Keratinocyte (primary cell): ENCODE measurements at places on chromosomes 7 and 10.

DNA sequence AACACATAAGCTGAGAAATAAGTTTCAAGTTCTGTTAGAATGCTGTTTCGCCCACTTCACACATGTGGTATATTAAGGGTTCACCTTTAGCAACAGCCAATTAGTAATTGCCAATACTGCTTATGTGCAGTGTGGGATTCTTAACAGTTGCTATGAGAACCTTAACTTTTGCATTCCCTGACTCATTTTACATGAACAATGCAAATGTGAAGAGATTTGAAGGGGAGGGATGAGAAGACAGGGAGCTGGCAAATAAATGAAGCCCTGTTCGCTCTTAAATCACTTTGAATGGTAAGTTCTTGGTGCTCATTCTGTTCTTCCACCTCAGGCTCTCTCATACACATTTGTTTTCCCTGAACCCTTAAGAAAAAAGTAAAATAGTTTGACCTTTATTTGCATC, 82.3 kb downstream of the LRRC4 start:
- DNase-seq, result no peak

DNA sequence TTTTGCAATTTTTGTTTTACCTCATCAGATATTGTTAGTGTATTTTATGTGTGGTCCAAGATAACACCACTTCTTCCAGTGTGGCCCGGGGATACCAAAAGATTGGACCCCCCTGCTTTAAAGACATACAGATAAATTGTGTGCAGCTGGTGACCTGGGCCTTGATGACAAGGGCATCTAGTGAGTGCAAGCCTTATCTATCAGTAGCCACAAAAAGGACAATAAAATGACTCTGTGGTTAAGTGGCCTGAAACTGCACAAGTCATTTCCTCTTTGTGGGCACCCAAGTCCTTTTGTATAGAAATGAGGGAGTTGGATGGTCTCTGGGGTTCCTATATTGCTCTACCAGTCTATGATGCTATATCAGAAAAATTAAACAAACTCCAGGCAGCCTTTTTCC, 98.1 kb downstream of the PARD3 start:
- DNase-seq, result no peak

GRCh38 chr7:50699143-50699542, 83.6 kb downstream of the GRB10 start:
- DNase-seq, result no peak

DNA sequence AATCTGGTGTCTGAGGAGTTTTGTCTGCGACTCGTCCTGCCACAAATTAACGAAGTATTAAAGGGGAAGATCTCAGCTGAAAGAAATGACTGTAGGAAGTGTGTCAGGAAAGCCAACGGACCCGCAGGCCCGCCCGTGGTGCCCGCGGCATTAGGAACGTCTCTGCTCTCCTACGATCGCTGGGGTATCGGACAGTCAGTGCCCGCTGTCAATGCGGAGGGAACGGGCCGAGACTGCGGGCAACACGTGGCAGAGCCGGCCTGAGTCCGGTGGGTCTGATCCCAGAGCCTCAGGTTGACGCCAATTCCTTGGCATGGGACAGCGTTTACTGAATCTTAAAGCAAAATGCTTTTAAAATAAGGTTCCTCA, 128.7 kb downstream of the KBTBD2 start:
- no peak for DNase-seq

GRCh38 chr10:92768104-92768503, 78.3 kb downstream of the HHEX start:
- DNase-seq, result no peak

GRCh38 chr10:8577686-8578085, 523.2 kb downstream of the GATA3 start:
- no peak for DNase-seq

GRCh38 chr10:6576326-6576725, 3.8 kb downstream of the PRKCQ start:
- no peak for DNase-seq

- no peak for DNase-seq
Observed at GRCh38 chr7:131026297-131027000, 292.4 kb upstream of the KLF14 start.

DNA sequence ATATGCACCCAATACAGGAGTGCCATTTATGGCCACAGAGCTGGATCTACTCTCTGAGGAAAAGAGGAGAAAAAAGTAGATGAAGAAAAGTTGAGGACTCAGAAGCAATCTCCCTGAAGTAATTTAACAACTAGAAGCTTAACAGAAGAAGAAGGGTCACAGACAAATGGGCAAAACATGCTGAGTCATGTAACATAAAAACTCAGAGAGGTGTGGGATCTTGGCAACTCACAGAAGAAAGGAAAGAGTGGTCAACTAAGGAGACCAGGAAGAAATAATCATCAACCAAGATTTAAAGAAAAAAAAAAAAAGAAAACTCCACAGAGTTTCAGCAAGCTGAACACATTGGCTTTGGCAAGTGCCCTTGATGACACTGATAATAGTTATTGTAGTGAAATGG, 51.8 kb upstream of the BET1 start:
- no peak for DNase-seq

DNA sequence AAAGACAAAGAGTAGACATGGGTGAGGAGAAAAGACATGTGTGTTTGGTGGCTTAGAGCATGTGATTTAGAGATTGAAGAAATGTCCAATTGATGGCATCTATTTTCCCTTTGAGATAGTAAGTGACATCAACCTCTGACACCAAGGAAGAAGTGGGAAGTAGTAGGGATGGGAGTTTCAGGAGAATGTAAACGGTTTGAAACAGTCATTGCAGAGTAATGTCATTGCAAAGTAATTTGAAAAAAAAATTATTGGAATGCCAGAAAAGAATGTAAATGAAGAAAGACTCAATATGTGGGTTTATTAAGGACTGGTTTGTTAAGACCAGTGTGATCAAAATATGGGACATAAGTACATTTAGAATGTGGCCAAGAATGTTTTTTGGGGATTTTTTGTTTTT, 26.6 kb downstream of the GNG11 start:
- DNase-seq, result no peak

DNA sequence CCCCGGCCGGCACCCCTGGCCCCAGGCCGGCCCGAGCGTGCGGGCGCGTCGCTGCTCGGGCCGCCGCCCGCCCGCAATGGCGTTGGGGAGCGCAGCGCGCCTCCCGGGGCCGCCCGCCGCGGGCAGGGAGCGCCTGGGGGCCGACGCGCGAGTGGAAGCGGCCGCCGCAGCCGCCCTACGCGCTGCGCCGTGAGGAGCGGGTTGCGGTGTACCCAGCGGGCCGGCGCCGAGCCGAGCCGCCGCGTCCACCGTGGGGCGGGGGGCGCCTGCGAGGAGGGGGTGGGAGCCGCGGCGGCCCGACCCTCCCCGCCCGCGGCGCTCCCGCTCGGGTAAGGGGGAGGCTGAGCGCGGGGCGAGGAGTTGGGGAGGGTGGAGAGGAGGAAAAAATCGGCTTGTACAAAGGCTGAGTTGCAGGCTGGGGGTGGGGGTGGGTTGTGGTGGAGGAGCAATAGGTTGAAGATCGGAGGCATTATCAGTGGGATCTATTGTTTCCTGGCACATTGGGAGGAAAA, 473 bp downstream of the PPP1R9A start:
- no peak for DNase-seq

DNA sequence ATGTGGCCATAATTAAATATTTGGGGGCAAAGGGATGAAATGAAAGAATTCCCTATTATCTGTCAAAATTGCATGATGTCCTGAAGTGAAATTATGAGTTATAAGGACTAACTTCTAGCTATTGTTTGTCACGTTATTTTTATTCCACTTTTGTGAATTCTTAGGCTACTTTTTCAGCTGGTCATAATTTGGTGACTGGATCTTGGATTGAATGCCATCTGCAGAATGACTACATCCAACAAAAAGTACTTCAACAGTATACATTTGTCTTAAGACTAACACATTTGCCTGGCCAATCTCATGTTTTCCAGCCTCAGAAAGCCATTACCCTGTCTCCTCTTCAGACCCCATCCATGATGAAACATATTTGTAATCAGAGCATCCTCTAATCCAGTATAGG, 48.1 kb upstream of the WNT16 start:
- no peak for DNase-seq

DNA sequence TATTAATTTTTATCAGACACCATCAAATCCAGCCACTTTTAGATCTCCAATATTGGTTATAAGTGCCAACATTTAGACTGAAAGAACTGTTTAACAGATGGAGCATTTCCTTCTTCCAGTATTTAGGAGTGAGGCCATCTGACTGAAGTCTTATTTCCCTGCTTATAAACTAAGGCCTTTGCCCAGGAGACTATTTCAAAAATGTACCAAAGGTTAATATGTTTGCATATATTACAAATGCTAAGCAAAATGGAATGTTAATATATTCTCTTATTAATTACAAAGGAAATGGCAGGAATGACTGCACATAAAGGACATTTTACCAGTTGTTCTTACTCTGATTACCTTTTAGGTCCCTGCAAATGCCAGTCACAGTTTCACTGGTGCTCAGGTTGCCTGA, 238.9 kb upstream of the PLXNA4 start:
- no peak for DNase-seq

GRCh38 chr7:94787285-94787684, 120.1 kb upstream of the PPP1R9A start:
- no peak for DNase-seq

DNA sequence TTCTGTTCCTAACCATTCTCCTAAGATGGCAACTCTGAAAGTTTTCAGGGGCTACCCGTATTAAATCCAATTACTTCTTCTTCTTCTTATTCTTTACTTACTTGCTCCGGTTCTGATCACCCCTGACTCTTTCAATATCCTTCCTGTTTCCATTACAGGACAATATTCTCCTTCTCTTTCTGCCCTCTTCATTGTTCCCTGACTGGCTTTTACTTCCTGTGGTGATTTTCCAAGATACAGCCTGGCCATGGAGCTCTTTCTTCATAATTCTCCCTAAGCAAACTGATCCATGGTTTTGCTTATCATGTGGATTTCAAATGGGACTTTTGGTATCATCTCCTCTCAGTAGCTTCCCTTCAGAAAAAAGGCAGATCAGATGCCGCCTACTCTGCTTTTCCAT, 35.4 kb downstream of the CCDC186 start:
- no peak for DNase-seq

- no peak for DNase-seq
Observed at GRCh38 chr10:70588255-70588654, 14.3 kb downstream of the PRF1 start.

- DNase-seq, result no peak
Observed at GRCh38 chr7:4884164-4884563, 648 bp upstream of the RADIL start.

DNA sequence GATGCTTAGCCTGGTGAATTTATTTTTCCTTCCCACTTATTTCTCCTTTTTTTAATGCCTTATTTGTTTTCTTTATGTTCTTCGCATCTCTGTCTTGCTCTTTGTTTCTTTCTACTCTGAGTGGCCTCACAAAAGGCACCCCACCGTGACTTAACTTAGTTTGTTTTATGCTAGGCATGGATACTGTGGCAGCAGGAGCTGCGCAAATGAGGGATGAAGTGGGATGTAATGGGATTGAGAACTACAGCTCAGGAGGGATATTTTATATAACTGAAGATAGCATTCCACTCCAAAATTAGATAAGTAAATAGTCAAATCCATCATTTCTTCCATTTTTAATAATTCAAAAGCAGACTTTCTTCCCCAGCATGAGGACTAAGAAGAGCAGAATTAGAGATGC, 1.7 kb upstream of the CACNA2D1 start:
- no peak for DNase-seq

DNA sequence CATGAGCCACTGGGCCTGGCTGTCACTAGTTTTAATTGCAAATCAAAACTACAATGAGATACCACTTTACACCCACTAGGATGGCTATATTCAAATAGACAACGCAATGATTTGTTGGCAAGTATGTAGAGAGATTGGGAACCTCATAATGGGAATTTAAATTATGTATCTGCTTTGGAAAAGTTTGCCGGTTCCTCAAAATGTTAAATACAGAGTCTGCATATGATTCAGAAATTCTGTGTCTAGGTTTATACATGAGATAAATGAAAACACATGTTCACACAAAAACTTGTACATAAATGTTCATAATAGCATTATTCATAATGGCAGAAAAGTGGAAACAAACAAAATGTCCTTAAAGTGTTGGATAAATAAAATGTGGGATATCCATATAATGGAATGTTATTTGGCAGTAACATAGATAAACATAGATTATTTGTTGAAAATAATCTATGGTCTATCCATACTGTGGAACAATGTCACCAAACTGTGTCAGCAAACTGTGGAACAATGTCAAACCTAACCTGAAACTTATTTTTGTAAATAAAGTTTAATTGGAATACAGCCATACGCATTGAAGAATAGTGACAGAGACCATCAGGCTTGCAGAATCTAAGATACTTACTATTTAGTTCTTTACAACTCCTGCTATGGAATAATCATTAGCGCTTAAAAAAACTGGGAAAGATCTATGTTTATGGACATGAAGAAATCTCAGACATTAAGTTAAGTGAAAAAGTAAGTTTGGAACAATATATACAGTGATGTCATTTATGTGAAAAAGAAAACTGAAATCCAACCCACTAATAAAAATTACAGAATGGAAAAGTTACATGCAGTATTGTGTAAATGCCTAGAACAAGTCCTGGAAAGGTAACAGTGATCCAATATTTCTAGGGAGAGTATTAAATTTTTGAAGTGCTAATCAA, 70.9 kb downstream of the CCDC7 start:
- DNase-seq, result no peak

GRCh38 chr7:116071629-116072028, 41.1 kb upstream of the TFEC start:
- DNase-seq, result no peak

GRCh38 chr10:132257271-132257670, 50.5 kb downstream of the STK32C start:
- no peak for DNase-seq

DNA sequence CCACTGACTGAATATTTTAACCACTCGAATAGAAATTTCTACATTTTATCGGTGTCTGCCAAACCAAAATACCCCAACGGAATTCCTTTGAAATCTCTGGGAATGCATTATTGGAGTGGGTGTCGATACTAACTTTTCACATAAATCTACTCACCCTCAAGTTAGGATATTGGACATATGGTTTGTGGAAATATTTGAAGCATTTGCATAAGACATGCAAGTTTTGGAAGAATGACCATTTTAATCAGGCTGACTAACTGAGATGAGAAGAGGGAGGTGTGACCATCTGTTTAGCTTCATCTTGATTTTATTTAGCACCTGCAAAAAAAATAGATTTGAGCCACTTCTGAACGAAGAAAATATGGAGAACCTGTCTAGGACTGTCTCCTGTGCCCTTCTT, 61.2 kb downstream of the KLF6 start:
- no peak for DNase-seq
